T-helper 2 cell (primary cell): ENCODE measurements at places on chromosomes 3 and 15.
A peak's percentile ranks its signal among the peaks of the same experiment; 100 is the strongest.

DNA sequence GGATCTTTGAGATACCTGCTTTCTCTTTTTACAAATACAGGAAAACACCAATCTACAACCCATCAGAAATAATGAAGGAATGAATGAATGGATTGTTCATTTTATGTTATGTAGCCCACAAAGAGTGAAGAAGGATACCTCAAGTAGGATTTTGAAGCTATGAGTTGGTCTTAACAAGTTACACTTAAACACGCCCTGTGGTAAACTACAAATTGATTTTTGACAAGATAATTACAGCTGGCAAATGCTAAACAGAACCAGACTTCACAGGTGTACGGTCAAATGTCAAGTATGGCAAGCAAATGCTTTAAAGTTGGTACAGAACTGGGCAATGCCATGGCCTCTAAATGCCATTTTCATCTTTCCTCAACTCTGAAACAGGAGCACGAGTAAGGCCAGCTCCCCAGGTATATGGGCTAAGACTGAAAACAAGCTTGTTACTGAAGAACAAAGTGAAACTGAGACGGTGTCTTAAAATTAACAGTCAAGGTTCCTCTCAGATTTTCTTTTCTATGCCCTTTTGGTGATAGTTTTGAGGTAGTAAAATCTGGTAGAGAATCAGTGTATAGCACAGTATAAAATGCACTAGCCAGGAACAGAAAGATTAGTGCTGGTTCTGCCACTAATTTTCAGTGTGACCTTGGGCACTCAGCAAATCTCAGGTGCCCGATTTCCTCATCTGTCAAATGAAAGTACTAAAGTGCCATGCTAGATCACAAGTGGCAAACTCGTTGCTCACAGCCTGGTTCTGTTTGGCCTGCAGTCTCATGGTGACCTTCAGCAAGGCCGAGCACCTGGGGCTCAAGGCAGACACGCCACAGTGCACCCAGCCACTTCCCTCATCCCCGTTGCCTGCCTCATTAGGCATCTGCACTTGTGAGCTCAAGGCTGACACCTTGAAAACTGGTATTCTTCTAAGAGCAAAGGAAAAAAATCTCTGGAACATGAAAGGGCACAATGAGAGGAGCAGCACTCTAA lies 9.5 kb downstream of the RUVBL1 start:
- no peak for DNase-seq

GRCh38 chr3:115071601-115072000 lies 75.5 kb downstream of the ZBTB20 start:
- no peak for DNase-seq

DNA sequence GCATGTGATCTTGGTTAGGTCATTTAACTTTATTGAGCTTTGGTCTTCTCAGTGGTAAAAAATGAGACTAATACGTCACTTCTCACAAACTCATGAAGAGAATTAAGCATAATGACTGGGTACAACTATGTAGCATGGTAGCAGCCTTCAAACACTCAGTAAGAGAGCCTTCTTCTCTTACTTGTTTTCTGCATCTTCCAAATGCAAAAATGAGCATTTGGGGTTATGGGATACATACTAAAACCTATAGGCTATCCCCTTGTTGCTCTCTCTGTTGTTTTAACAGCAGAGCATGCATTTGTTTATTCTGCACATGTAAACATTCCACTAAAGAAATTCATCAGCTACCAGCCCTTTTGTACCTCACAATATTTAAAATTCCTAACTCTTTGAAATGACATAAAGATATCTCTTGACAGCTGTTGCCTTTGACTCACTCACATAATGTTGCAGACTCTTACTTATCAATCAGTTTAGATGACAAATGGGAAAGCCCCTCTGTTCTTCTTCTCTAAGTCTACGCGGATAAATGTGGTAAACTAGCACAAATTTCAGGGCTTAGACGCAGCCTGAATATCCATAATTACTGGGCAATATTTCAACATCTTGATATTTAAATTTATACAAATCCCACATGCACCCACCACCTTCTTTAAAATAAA lies 327.3 kb upstream of the SATB1 start:
- DNase-seq = no peak

GRCh38 chr15:75063889-75064288 lies 40.5 kb downstream of the PPCDC start:
- DNase-seq = no peak

GRCh38 chr3:101850246-101851051 lies 1.1 kb downstream of the NFKBIZ start:
- peak; percentile 89 for DNase-seq

- no peak for DNase-seq
These were observed 111.6 kb upstream of the SLC6A6 start for GRCh38 chr3:14290631-14291385.

DNA sequence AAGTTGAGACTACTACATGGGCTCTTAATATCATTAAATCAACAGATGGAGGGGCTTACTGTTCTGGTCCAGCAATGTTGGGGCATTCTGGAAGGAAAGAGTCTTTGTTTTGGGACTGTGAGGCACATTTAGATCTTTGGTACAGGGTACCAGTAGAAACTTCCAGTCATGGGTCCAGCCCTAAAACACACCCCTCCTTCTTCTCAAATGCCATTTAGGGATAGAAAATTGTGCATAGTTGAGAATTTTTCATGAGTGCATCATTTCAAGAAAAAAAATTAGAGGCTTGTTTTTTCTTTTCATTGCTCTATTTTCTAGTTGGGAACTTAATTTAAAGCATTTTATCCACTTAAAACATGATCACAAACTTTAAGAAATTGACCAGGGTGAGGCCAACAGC lies 4.1 kb upstream of the RTP1 start:
- DNase-seq = no peak

DNA sequence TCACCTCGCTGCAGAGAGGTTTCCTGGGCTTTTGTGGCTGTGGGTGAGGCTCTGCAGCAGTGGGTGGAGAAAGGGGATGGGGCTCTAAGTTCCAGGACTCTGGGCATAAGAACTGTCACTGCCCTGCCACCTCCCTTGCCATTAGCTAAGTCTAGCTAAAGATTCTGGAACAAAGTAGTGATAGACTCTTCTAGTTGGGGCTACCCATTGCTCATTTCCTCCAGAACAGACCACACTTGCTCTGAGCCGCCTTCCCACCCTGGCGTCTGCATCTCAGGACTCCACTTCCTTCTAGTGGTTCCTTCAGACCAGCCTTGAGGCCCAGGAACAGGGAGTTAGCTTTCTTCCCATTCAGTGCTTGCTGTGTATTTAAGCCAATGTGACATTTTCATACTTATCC lies 7.5 kb downstream of the ARHGAP31 start:
- DNase-seq = no peak

GRCh38 chr3:134104031-134104430 lies 74.3 kb upstream of the SLCO2A1 start:
- no peak for DNase-seq

DNA sequence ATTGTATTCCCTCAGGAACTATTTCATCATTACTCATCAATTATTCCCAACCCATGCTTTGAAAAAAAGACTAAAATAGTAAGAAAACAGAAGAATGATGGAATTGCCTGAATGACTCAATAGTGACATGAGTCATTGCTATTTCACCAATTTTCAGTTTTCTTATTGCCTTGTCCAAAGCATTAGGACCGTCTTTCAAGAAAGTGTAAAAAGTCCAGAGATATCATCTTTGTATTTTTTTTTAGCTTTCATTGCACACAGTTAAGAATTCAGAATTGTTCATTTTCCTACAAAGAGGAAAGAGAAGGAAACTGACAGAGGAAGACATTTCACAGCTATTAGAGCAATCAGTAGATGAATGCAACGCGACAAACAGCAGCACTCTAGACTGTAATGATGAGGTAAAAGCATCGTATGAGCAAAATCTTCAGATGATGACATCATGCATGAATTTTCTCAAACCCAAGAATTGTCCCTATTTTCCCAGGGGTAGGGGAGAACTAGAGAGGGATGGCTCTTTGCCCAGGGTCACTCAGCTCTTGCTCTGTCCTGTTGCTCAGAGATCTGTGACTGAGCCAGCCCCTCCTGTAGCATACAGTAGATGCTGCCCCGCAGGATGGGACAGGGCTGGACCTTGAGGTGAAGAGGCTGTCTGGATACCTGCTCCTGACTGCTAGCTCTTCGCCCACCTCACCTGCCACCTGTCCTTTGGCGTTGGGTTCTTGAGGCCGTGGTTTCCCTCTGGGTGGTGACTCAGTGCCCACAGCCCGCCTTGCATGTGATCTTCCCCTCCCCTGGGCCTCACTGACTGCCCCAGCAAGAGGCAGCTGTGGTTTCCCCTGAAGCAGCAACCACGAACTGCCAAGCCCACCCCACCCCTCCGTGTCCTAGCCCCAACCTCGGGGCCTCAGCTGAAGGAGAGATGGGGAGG lies 84.8 kb downstream of the PPCDC start:
- DNase-seq = peak; percentile 65
